ENCODE measurements at places on chromosomes 5 and 9.

DNA sequence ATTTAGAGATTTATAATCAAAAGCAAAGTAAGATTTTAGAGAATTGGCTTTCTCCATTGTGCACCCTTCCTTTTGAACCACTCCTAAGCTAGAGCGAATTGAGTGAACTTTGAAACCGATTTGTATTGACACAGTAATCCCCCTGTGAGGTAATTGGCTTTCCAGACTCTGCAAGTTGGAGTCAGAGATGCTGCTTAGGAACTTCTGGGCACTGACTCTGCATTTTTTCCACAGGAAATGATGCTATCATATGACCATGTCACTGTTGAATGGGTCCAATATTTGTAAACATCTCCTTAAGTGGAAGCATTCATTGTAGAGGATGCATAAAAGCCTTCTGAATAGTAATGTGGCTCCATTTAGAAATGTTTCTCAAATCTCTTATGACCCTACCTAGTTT, 394.4 kb upstream of the ZNF608 start:
- DNase-seq = peak; percentile 97

GRCh38 chr9:84436386-84437109, 96.0 kb upstream of the SLC28A3 start:
- peak; percentile 2 for DNase-seq

- DNase-seq = peak; percentile 44
Observed at GRCh38 chr9:35814106-35814840, 569 bp downstream of the HINT2 start.

DNA sequence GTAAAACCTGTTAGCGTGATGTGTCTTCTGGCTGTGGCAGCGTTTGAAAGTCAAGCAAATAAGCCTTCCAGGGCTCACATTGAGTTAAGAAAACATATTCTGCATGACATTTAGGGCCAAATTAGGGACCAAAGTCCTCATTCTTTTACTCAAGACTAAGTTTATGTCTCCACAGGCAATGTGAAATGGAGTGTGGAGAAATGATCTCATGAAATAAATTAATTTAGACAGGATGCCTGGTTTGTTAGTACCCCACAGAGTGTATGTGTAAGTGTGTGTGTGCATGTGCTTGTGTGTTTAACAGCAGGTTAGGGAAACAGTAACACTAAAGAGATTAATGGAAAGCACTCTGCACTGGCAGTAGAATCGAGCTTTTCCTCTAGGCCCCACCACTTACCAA, 82.9 kb upstream of the SNX2 start:
- no peak for DNase-seq

DNA sequence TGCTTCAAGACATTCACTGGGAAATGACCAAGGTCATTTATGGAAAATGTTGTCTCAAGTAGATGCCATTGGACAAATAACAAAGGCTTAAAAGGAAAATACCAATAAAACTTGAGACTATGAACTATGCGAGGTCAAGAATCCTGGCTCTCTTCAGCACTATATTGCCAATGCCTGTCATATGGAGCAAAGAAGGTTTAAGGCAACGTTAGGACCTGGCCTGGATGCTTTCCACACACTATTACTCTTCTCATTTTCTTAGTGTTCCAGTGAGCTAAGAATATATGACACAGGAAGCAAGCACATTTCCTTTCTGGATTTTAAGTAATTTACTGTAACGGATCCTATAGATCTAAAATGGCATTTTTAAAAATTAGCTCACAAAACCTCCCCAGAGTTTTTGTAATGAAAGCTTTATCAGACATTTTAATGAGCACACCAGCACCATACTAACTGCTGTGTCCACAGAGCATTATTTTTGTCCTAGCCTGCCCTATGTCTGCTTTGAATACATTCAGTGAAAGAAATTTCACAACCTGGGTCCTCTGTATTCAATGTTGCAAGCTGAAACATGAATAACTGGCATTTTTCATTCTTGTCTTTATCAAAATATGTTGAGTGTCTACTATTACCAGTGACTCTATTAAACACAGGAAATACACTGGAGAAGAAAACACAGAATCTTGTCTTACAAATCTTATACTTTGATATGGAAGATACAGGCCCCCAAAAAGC, 315.6 kb downstream of the CETN3 start:
- peak; percentile 68 for DNase-seq

DNA sequence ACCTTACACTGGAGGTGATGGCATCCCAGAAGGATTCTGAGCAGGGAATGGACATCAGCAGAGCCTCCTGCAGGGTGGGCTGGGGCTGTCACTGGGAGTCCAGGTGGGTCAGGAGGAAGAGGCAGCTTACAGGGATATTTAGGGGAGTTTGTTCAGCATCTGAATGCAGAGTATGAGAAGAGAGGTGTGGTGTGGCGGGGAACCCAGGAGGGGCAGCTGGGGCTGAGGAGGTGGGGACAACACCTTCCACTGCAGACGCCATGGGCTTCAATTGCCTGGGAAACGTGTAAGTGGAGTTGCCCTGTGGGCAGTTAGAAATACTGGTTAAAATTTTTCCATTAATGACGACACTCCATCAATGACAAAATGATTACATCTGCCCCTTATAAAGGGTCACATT, 33.5 kb downstream of the S1PR3 start:
- DNase-seq = no peak

DNA sequence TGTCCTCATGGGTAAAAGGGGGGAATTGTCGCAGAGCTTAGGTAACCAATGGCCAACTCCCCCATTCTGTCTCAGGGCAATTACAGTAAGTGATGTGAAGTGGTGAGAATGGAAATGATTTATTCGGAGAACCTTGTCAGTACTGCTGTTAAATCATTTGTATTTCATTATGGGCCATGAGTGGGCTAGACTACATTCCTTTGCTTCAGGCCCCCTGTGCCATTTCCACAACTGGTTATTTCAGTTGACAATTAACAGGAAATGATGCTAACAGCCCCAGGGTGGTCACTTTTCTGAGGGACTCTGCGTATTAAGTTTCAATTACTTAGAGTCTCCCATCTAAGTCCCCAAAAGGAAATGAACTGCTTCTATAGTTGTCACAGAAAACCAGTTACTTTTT, 653.7 kb downstream of the CCDC171 start:
- no peak for DNase-seq

DNA sequence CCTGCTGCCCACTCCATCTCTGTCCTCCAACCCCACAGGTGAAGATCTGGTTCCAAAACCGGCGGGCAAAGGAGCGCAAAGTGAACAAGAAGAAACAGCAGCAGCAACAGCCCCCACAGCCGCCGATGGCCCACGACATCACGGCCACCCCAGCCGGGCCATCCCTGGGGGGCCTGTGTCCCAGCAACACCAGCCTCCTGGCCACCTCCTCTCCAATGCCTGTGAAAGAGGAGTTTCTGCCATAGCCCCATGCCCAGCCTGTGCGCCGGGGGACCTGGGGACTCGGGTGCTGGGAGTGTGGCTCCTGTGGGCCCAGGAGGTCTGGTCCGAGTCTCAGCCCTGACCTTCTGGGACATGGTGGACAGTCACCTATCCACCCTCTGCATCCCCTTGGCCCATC, 6.4 kb upstream of the SLC6A7 start:
- DNase-seq = no peak

GRCh38 chr5:112165897-112166737, 253.0 kb downstream of the EPB41L4A start:
- DNase-seq = no peak

- DNase-seq = no peak
Observed at GRCh38 chr5:146586752-146587151, 70.8 kb upstream of the GPR151 start.

DNA sequence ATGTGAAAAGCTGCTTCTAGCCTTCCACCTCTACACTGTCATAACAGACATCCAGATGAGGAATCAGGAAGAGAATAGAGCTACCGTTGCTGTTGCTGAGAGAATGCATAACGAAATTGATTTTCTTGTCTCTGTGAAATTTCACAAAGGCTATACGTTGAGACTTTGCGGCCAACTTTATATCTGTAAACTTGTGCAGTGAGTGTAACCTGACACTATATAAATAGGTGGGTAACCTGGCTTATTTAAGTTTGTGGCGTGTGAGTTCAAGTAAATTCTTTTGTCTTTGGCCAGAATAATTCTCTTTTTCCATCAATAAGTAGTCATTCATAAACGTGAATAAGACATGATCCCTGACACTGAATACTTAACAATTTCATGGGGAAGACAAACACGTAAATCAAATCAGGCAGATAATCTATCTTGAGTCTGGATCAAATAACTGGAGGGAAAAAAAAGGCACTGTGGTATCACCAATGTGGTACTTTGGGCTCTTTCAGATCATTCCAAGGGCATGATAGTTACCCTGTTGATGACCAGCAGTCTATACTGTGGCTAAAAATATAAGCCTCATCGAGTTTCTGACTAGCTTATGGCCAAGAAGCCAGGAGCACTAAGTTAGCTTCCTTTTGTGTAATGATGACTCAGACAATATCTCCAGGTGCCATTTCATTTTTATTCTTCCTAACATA, 98.2 kb upstream of the RASA1 start:
- no peak for DNase-seq

DNA sequence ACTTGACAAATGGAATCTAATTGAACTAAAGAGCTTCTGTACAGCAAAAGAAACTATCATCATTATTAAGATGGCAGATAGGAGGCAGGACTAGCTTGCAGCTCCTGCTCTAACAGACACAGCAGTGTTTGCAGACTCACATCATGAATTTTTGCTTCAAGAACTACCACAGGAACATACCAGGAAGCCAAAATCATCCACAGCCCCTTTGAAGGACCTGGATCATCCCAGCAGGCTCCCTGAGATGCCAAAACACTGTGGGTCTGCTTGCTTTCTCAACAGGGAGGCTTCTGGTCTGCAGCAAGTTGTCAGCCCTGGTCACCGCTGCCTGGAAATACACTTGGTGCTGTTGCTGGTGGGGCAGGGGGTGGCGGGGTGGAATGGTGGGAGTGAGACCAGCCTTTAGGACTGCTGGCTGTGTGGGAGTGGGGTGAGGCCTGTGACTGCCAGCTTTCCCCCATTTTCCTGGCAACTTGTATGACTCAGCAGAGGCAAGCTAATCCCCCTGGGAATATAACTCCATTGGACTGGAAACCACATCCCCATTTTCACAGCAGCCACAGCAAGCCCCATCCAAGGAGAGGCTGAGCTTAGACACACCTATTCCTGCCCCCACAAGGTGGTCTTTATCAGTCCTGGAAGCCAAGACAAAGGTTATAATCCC, 533.8 kb upstream of the CYLC2 start:
- no peak for DNase-seq

- peak; percentile 11 for DNase-seq
Observed at GRCh38 chr9:117772960-117773359, 68.8 kb downstream of the TLR4 start.

DNA sequence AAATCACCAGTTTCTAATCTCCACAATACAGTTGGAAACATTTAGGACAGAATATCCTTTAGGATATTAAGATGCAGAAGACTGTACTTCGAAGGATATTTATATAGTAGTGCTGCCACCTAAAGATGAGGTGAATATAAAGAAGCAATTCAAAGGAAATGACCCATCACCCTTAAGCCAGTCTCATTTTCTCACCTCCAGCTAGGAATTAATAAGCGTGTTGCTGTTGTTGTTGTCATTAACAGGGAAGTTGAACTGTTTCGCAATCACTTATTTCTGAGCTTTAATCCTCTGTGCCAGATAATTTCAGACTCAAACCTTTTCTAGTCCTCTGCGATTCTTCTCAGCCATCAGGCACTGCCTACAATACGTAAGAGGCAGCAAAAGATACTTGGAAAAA, 7.8 kb upstream of the PURA start:
- DNase-seq = no peak

- no peak for DNase-seq
Observed at GRCh38 chr9:127756233-127756632, 21.1 kb upstream of the TOR2A start.

GRCh38 chr9:36721846-36722588, 149.3 kb downstream of the MELK start:
- DNase-seq = peak; percentile 22

DNA sequence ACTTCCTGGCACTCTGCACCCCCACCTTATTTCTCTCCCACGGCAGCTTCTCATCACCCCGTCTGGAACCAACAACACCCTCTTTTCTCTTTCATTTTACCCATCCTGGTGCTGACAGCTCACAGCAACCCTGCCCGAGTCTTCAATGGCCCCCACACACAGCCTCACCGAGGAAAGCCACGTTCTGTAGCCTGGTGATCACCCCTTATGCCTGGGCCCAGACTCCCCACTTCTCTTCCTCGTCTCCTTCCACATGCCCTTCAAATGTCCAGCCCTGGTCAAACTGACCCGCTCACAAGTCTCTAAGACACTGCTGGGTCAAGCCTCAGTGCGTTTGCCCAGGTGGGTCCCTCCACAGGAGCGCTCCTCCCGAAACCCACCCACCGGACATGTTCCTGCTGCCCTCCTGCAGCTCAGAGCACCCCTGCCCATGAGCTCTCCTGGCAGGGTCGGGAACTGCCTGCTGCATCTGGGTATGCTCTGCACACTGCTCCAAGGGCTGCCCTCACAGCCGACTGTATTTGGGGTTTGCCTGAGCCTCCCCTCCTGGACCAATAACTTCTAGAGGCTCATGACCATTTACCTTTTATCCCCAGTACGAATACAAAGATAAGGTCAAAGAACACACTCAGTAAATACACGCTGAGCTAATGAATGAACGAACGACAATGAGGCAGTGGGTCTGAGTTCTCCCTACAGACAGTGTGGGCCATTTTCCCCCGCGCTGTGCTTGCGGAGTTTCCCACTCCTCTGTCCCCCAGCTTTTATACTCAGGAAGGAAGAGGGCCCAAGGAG, 154.7 kb upstream of the PHYKPL start:
- DNase-seq = no peak

DNA sequence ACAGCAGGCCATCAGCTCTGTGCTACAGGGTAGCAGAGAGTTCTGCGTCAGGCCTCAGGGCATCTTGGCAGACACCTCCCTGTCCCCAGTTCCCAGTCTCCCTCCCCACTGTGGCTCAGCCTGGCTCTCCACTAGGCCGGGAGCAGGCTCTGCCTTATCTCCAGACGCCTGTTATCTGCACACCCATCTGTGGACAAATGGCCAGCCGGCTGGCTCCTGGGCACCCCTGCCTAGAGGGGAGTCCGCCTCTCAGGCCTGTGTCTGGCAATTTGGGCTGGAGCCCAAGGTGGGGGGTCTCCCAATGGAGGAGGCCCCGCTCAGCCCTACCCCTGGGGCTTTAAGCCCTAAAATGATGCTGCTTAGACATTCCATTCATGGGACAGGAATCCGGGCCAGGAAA, 39.2 kb upstream of the HAND1 start:
- no peak for DNase-seq

- no peak for DNase-seq
Observed at GRCh38 chr5:62082370-62082801, 223.6 kb upstream of the KIF2A start.

- DNase-seq = no peak
Observed at GRCh38 chr9:109974143-109974917, 194.3 kb downstream of the PALM2AKAP2 start.

All from fibroblast of pulmonary artery (primary cell).